ENCODE measurements at places on chromosomes 5 and 9. TPM values are rescaled to one million over a fixed set of nuclear protein-coding genes. Genes with fewer than 3 reads are reported as not detected.

DNA sequence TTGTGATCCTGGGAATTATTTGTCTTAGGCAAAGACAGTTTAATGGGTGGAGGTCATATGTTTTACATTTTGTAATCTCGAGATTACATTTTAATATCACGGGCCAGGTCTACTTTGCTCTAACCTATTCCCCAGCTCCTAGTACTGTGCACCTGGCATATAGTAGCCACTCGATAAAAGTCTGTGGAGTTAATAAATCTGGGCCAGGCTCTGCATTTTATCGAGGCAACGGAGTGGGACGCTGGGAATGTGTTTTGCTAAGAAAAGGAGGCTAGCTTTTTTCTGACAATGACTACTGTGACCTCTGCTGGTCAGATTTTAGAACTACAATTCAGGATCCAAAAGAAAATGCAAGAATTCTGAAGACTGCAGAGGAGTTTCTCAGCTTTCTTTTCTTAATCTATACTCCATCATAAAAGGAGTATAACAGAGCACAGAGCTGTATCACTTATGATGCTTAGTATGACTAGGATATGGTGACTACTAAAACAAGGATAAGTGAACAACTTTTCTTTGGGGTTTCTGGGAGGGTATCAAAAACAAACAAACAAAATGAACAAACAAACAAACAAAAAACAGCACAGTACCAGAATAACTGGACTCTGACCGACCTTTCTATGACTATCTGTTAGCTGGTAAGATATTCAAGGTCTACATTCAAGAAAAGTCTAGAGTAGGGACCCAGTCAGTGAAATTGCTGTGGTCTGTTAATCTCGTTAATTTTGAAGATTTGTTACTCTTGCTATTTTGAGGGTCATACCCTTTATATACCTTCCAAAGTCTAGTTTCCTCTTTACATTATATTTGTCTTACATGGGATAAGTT lies 46.1 kb upstream of the CER1 start:
- no peak overlapping the region for H3K27ac ChIP-seq
- H3K4me3 ChIP-seq: no peak overlapping the region
- no peaks in the 10 kb centered on the region for H3K4me1 ChIP-seq
- peak; percentile 24 for DNase-seq
- peaks cover 5% of the 10 kb centered on the region for H3K27me3 ChIP-seq
- no peaks in the 10 kb centered on the region for H3K36me3 ChIP-seq

- DNase-seq: no peak
- peaks cover 5% of the 10 kb centered on the region for H3K4me1 ChIP-seq
- H3K27ac ChIP-seq: peak overlapping the region; percentile 57
- no peaks in the 10 kb centered on the region for H3K27me3 ChIP-seq
- H3K36me3 ChIP-seq: no peaks in the 10 kb centered on the region
Observed at GRCh38 chr9:122463828-122464632, 13.7 kb downstream of the OR1J1 start.

- H3K36me3 ChIP-seq: no peaks in the 10 kb centered on the region
- H3K4me1 ChIP-seq: no peaks in the 10 kb centered on the region
- H3K4me3 ChIP-seq: no peak overlapping the region
- no peak overlapping the region for H3K27ac ChIP-seq
- no peaks in the 10 kb centered on the region for H3K27me3 ChIP-seq
- DNase-seq: no peak
Observed at GRCh38 chr9:2984491-2984890, 140.6 kb upstream of the PUM3 start.

DNA sequence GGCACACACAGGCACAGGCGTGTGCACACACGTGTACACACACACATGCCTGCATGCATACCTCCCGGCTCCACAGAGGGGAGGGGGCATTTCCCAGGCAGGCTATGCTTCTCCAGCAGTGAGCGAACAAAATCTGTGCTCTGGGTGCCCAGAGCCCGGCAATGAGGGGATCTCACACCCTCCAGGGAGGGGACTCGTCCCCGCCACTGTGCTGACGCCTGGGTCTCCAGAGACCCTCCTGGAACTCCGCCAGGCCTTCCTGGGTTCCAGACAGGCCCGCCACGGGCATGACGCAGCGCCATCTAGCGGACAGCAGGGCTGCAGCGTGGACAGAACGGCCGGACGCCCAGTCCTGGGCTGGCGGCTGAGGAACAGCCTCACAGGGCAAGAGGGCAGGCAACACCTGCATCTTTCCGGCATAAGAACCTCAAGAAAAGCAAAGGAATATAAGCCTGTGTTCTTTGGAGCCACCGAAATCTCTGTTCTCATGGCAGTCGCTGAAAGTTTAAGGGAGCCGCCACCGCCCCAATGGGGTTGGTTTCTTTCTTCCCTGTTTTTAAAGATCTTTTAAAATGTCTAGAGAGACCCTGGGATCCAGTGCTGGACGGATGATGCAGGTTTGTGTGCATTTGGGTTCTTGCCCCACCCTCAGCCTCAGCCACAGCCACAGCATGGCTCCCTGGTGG lies 135.6 kb upstream of the PPP1R26 start:
- H3K27me3 ChIP-seq: no peaks in the 10 kb centered on the region
- no peaks in the 10 kb centered on the region for H3K4me1 ChIP-seq
- peak; percentile 63 for DNase-seq
- no peak overlapping the region for H3K27ac ChIP-seq
- H3K4me3 ChIP-seq: no peak overlapping the region

DNA sequence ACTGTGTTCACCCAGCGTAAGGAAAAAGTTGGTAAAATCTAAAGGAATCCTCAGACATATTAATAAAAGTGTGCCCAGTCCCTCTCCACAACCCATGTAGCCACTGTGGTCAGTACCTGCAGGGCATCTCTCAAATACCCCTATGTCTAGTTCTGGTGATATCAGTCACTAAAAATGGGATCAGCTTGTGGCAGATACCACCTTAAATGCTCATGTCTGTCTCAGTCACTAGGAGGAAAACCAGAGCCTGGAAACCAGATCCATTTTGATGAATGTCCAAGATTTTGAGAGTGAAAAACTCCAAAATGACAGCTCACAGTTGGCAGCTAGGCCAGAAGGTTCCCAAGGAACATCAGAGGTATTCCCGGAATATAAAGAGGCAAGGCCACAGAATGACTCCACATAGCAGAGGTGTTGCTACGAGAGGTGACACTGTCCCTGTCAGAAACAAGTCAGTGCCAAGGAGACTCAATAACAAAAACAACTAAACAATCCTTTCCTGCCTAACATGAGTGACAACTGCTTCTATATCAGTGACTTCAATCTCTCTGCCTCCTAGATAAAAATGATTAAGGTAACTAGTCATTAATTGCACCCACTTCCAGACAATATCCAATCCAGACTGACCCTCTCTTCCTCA lies 13.5 kb downstream of the PCAT7 start:
- no peaks in the 10 kb centered on the region for H3K27me3 ChIP-seq
- no peak overlapping the region for H3K4me3 ChIP-seq
- no peak overlapping the region for H3K27ac ChIP-seq

IQGAP2 gene
- total RNA-seq: 69.1 TPM

- no peak overlapping the region for H3K27ac ChIP-seq
- no peaks in the 10 kb centered on the region for H3K27me3 ChIP-seq
- DNase-seq: no peak
- H3K36me3 ChIP-seq: no peaks in the 10 kb centered on the region
- no peaks in the 10 kb centered on the region for H3K4me1 ChIP-seq
Observed at GRCh38 chr5:91098541-91098940, 284.6 kb downstream of the ARRDC3 start.

- H3K4me3 ChIP-seq: no peak overlapping the region
- no peaks in the 10 kb centered on the region for H3K27me3 ChIP-seq
- H3K36me3 ChIP-seq: no peaks in the 10 kb centered on the region
Observed at GRCh38 chr9:68974901-68975300, 39.0 kb downstream of the PRKACG start.

GRCh38 chr5:116455061-116455460 lies 119.6 kb downstream of the SEMA6A start:
- no peaks in the 10 kb centered on the region for H3K27me3 ChIP-seq
- no peaks in the 10 kb centered on the region for H3K4me1 ChIP-seq
- no peak overlapping the region for H3K27ac ChIP-seq
- no peak for DNase-seq
- no peaks in the 10 kb centered on the region for H3K36me3 ChIP-seq

- no peaks in the 10 kb centered on the region for H3K27me3 ChIP-seq
- H3K36me3 ChIP-seq: no peaks in the 10 kb centered on the region
- no peak for DNase-seq
- H3K4me1 ChIP-seq: no peaks in the 10 kb centered on the region
- no peak overlapping the region for H3K4me3 ChIP-seq
Observed at GRCh38 chr5:25459082-25459481, 814.3 kb upstream of the CDH10 start.

DNA sequence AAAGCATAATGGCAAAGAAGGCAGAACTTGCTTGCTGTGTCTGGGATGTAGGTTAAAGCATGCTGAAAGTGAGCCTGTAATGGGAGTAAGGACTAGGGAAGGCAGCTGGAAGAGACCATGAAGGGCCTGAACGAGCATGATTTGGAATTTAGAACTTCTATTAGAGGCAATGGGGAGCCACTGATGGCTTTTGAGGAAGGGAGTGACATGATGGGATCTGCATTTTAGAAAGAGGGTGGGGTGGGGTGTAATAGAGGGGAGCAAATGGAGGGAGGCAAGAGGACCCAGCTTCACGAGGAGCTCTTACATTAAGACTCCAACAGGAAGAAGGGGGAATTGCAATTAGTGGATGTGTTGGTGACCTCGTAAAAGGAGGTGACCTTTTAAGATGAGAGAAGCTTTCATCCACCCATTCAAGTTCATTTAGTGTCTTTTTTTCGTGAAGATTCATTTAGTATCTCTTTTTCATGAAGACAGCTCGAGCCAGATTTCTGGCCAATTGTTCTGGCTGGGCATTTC lies 13.6 kb upstream of the GABRP start:
- no peak overlapping the region for H3K27ac ChIP-seq
- H3K27me3 ChIP-seq: no peaks in the 10 kb centered on the region
- no peak for DNase-seq
- no peaks in the 10 kb centered on the region for H3K4me1 ChIP-seq
- no peak overlapping the region for H3K4me3 ChIP-seq

- H3K4me3 ChIP-seq: no peak overlapping the region
- DNase-seq: no peak
- H3K27me3 ChIP-seq: no peaks in the 10 kb centered on the region
- H3K27ac ChIP-seq: no peak overlapping the region
- H3K4me1 ChIP-seq: peaks cover 38% of the 10 kb centered on the region
Observed at GRCh38 chr9:93007529-93008058, 50.9 kb upstream of the SUSD3 start.

DNA sequence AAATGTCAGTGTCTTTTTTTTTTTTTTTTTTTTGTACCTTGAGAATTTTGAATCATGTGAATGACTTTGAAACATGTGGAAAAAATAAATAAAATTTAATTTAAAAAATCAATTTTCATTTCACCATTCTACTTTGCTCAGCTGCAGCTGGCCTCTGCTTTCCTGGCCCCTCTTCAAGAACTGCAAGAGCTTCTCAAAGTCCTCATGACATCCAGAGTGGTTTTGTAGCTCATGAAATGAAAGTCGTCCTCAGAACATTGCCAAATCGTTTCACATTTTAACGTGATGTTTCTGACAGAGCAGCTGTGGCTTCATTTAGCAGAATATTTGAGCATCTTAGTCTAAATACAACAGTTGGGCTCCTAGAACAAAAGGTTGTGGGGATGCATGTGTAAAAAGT lies 47.9 kb upstream of the TMEM215 start:
- no peaks in the 10 kb centered on the region for H3K4me1 ChIP-seq
- no peak overlapping the region for H3K27ac ChIP-seq
- H3K4me3 ChIP-seq: no peak overlapping the region
- no peaks in the 10 kb centered on the region for H3K36me3 ChIP-seq
- DNase-seq: no peak
- no peaks in the 10 kb centered on the region for H3K27me3 ChIP-seq

DNA sequence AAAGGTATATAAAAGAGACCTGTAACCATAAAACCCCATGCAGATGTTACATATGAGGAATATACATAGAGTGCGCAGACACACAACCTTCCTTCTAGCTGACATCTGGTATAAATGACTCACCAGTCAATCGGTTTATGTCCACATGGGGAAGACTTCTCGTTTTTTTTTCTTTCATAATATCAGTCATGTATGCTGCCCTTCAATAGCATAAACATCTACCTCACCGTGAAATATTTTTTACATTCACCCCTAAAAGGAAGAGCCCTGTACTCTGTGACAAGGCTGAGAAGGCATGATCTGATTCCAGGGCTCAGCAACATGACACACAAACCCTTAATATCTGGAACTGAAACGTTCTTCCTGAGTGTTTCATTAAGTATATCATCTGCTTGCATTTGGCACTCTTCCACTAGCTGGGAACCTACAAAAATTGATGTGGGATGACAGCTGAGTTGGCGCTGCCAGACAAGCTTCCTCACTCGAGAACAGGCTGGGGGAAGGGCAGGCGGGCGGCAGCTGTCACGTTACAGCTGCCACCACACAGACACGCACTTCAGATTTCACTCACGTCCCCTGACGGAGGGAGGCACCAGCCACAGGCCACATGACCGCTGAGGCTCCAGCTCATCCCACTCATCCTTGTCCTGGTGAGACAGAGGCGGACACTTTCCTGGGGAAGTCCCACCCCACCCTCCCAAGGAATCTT lies 74.2 kb downstream of the SHB start:
- H3K27ac ChIP-seq: no peak overlapping the region
- no peak overlapping the region for H3K4me3 ChIP-seq
- H3K36me3 ChIP-seq: no peaks in the 10 kb centered on the region
- DNase-seq: peak; percentile 35
- no peaks in the 10 kb centered on the region for H3K27me3 ChIP-seq

Measured in naive thymus-derived CD4-positive, alpha-beta T cell (primary cell).